ENCODE measurements at places on chromosomes 12 and 14. TPM values are rescaled to one million over a fixed set of nuclear protein-coding genes. Genes with fewer than 3 reads are reported as not detected.

DNA sequence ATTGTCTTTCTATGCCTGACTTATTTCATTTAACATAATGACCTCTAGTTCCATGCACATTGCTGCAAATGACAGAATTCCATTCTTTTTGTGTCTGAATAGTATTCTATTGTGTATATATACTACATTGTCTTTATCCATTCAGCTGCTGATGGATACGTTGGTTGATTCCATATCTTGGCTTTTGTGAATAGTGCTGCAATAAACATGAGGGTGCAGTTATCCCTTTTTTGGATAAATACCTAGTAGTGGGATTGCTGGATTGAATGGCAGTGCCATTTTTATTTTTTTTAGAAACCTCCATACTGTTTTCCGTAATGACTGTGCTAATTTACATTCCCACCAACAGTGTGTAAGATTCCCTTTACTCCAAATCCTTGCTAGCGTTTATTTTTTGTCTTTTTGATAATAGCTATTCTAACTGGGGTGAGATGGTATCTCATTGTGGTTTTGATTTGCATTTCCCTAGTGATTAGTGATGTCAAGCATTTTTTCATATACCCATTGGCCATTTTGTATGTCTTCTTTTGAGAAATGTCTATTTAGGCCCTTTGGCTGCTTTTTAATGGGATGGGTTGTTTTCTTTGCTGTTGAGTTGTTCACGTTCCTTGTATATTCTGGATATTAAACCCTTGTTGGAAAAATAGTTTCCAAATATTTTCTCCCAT, 2.3 kb downstream of the OAS2 start:
- H3K36me3 ChIP-seq, result no peaks in the 10 kb centered on the region
- H3K4me1 ChIP-seq, result no peaks in the 10 kb centered on the region
- H3K27ac ChIP-seq, result no peak overlapping the region
- peak overlapping the region; percentile 14 for H3K4me3 ChIP-seq

DNA sequence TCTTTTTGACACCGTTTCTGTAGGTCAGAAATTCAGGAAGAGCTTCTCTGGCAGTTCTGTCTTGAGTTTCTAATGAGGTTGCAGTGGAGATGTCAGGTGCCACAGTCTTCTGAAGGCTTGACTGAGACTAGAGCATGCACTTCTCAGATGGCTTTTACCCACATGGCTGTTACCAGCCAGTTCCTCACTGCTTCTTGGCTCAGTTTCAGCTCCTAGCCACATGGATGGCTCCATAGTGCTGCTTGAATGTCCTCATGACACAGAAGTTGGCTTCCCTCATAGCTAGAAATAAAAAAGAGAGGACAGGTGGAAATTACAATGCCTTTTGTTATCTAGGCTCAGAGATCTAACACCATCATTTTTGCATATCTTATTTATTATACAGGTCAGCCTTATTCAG, 38.1 kb upstream of the SLC2A13 start:
- no peaks in the 10 kb centered on the region for H3K36me3 ChIP-seq
- H3K27me3 ChIP-seq, result no peaks in the 10 kb centered on the region
- H3K4me1 ChIP-seq, result no peaks in the 10 kb centered on the region
- H3K27ac ChIP-seq, result no peak overlapping the region
- no peak for DNase-seq

DNA sequence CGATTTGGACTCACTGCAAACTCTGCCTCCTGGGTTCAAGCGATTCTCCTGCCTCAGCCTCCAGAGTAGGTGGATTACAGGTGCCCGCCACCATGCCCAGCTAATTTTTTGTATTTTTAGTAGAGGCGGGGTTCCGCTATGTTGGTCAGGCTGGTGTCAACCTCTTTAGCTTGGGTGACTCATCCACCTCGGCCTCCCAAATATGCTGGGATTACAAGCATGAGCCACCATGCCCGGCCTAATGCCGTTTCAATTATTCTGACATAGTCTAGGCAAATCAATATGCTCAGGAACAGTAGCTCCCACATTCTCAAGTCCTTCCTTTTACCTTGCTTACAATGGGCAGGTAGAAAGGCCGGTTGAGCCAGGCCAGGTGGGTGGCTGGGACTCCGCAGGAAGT, 82.0 kb upstream of the EEA1 start:
- H3K4me3 ChIP-seq, result no peak overlapping the region
- no peaks in the 10 kb centered on the region for H3K4me1 ChIP-seq
- no peaks in the 10 kb centered on the region for H3K36me3 ChIP-seq
- H3K27me3 ChIP-seq, result no peaks in the 10 kb centered on the region

DNA sequence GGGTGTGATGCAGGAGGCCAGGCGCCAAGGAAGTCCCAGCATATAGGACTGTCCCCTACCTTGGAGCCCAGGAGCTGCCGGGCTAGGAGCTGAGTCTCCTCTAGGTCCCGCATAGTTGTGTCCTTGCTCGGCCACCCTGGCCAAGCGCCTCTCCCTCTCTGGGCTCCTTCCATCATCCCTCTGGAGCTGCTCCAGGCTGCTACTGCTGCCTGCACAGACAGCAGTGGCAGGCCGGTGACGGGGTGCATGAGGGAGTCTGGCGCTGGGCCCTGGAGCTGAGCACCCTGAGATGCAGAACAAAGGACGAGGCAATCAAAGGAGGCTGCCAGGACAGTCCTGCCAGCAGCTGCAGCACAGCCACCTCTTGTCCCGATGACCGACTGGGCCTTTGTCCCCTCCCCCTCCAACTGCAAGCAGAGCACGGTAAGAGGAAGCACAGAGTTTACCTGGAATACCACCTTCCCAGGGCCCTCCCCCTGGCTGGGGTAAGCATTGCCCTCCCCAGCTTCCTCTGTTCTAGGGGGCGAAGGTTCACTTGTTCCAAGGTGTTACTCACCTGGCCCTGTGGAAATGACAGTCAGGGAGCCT, 10.4 kb downstream of the DTX1 start:
- H3K4me1 ChIP-seq, result no peaks in the 10 kb centered on the region
- H3K36me3 ChIP-seq, result no peaks in the 10 kb centered on the region
- no peak overlapping the region for H3K4me3 ChIP-seq
- no peak for DNase-seq
- H3K27ac ChIP-seq, result no peak overlapping the region
- H3K27me3 ChIP-seq, result peaks cover 11% of the 10 kb centered on the region

DNA sequence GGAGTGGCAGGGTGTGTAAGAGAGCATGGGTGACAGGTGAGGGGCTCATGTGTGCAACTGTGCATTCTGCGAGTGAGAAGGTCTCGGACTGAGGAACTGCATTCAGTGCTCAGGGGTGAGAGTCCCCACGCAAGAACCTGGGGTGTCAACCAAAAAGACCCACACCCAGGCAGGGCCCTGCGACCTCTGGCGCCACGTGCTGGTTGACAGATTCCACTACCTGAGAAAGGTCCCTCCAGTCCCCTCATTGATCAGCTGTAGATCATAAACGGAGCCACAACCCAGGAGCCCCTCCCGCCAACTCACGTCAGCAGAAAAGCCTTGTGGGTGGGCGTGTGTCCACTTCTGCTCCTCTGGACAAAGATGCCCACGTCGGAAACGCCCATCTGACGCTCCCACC, 98.7 kb downstream of the ASCL4 start:
- H3K27ac ChIP-seq, result no peak overlapping the region
- no peak for DNase-seq

DNA sequence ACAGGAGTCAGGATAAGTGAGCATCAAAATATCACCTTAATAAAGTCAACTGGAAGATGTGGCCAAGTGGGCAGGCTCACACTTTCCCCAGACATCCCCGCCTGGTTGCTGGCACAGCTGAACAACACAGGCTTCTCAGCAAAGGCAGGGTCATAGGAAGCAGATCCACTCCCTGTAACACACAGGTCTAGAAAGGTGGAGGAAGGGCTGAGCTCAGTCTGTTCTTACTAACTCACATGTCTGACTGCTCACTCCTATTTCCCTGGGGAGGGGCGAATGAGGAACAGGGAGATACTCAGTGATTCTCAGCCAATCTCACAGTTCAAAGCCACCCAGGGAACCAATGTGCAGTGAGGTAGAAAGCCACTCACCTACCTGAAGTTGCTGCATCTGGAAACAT, 45.0 kb upstream of the AMN1 start:
- no peak for DNase-seq
- H3K4me1 ChIP-seq, result no peaks in the 10 kb centered on the region
- H3K27me3 ChIP-seq, result no peaks in the 10 kb centered on the region
- H3K27ac ChIP-seq, result no peak overlapping the region

DNA sequence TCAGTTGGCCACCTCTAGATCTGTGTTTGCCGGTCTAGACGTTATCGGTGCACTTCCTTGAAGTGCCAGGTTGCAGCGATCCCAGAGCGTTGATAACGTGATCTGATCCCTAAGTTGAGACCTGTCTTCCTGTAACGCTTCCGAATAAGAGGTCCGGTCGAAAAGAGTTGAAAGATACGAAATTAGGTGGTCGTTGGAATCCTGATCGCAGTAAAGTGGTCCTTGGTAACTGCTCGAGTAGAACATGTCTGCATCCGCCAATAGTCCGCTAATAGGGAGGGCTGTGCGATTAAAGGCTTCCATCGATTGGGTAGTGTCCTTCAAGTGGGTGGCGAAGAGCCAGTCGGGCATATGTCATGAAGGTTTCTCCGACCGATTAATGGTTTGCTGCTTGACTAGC, 2.7 kb downstream of the SRSF5 start:
- H3K27ac ChIP-seq, result no peak overlapping the region
- H3K27me3 ChIP-seq, result no peaks in the 10 kb centered on the region
- peaks cover 58% of the 10 kb centered on the region for H3K36me3 ChIP-seq
- H3K4me3 ChIP-seq, result peak overlapping the region; percentile 99

ARHGEF40 gene
- total RNA-seq, result 64.8 TPM

CYP46A1 gene
- total RNA-seq, result not detected

FOXN4 gene
- not detected for total RNA-seq

GSC gene
- not detected for total RNA-seq

TBX5 gene
- not detected for total RNA-seq
